Temporal lobe (tissue), 4 donors: ENCODE measurements at places on chromosomes 12 and 14. TPM values are rescaled to one million over a fixed set of nuclear protein-coding genes. Genes with fewer than 3 reads are reported as not detected.

Gene DYNC1H1
- total RNA-seq = 949 TPM

Gene STAC3
- total RNA-seq = 0.25 TPM

Gene TSPAN19
- total RNA-seq = under 0.01 TPM

Gene IGFBP6
- 6.4 TPM for total RNA-seq

Gene PCNX1
- total RNA-seq = 125 TPM

Gene TAS2R13
- total RNA-seq = 5.2 TPM

Gene TTC9
- total RNA-seq = 20.9 TPM

Gene NFE2
- total RNA-seq = 0.98 TPM

Gene CD163L1
- total RNA-seq = 1.5 TPM

Gene LRRK2
- total RNA-seq = 7.6 TPM

Gene MYL2
- total RNA-seq = not detected

Gene FOXN4
- 0.25 TPM for total RNA-seq

Gene TSHR
- total RNA-seq = 0.25 TPM

Gene SLC10A1
- total RNA-seq = not detected

Gene SLC17A8
- total RNA-seq = 2.0 TPM

Gene KRT77
- under 0.01 TPM for total RNA-seq

Gene MYF6
- 0.74 TPM for total RNA-seq

Gene SLC4A8
- total RNA-seq = 35.2 TPM

Gene STYK1
- 3.9 TPM for total RNA-seq

Gene KIF5A
- total RNA-seq = 79.9 TPM

Gene OR6C2
- not detected for total RNA-seq

Gene CNOT2
- total RNA-seq = 168 TPM

Gene SDSL
- total RNA-seq = 1.5 TPM

Gene RHOJ
- 5.9 TPM for total RNA-seq

Gene CMTM5
- total RNA-seq = 1.5 TPM

Gene ST8SIA1
- total RNA-seq = 16.0 TPM

Gene KLRF2
- not detected for total RNA-seq

Gene IL22
- total RNA-seq = not detected

Gene ERBB3
- 6.4 TPM for total RNA-seq

Gene EIF2B2
- 30.2 TPM for total RNA-seq

Gene APOLD1
- 31.2 TPM for total RNA-seq

Gene CLEC6A
- not detected for total RNA-seq

Gene C14orf180
- not detected for total RNA-seq

Gene MIP
- total RNA-seq = not detected

Gene ZC2HC1C
- 1.7 TPM for total RNA-seq

Gene SIVA1
- total RNA-seq = 15.0 TPM

Gene SERPINA9
- not detected for total RNA-seq

Gene BMAL2
- total RNA-seq = 23.4 TPM

Gene KRT3
- total RNA-seq = not detected

Gene PIWIL1
- total RNA-seq = not detected

Gene CLEC1A
- 0.98 TPM for total RNA-seq

Gene GLS2
- 4.2 TPM for total RNA-seq

Gene OR10G2
- not detected for total RNA-seq

Gene LALBA
- not detected for total RNA-seq

Gene MYH6
- not detected for total RNA-seq

Gene CLEC2B
- total RNA-seq = 3.7 TPM

Gene CD4
- 2.2 TPM for total RNA-seq

Gene CCDC38
- total RNA-seq = not detected

Gene MORN3
- 4.4 TPM for total RNA-seq

Gene PPP1R36
- 0.49 TPM for total RNA-seq

Gene LMNTD1
- 1.2 TPM for total RNA-seq

Gene KRT6B
- 0.25 TPM for total RNA-seq

Gene DCAF11
- total RNA-seq = 49.2 TPM
